ENCODE measurements at places on chromosomes 6 and 20.
A peak's percentile ranks its signal among the peaks of the same experiment; 100 is the strongest.

DNA sequence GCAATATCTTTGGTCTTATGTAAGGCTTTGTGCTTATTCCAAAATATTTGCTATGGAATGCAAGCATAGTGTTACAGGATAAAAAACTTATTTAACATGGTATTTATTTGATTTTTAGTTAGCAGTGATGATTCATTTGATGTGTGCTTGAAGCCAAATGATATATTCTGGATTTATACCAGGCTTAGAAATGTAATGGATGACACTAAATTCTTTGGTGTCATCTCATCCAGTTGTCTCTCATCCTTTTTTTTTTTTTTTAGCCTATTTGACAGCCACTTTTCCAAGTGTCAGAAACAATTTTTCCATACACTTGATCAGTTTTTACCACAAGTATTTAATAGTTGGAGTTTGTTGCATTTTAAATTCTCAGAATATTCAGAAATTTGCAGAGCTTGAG lies 515.3 kb downstream of the CDKAL1 start:
- DNase-seq, result no peak

DNA sequence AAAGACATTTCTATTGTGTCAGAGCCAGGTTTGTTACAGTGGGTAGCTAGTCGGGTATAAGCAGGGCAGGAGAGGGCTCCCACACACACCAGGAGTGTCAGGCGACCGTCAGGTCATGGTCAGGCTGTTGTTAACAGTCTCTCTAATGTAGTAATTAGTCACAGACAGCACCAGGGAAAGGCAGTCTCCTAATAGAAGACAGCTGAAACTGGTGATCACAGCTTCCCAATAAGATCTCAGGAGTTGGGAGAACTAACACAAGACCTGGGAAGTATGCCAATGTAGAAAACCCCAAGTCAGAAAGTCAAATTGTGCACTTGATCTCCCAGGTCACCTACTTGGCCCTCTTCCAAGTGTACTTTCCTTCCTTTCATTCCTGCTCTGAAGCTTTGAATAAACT lies 53.0 kb upstream of the GPR6 start:
- DNase-seq, result no peak

DNA sequence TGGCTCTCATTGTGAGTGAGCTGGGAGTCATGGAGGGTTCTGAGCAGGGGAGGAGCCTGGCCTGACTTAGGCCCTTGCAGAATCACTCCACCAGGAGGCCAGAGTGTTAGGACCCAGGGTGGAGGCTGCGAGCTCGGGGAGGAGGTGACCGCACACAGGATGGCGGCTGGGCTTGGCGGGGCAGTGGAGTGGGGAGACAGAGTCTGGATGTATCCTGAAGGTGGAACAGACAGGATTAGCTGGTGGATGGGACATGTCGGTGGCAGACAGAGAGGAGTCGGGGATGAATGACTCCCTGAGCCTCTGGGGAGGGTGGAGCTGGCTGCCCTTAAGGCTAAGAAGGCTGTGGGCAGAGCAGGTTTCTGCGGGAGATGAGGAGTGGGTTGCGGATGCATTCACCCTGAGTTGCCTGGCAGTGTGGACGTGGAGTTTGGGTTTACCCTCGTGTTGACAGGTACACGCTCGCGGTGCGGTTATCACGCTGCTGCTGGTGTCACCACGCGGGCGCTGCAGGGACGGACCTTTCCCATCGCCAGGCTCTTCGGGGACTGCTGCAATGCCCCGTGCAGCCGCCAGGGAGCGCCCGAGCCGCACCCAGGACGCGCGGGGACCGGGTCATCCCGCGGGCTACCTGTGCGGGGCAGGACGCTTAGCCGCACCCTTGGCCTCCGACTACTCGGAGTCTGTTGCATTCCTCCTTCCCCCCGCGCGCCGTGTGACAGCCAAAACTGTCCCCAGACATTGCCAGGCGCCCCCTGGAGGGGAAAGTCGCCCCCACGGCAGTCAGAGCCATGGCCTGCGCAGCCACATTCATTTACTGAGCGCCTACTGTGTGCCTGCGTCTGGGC lies 43.0 kb upstream of the PTGIS start:
- peak; percentile 36 for DNase-seq

- DNase-seq, result no peak
These were observed 33.2 kb downstream of the DCDC2 start for GRCh38 chr6:24324617-24325016.

DNA sequence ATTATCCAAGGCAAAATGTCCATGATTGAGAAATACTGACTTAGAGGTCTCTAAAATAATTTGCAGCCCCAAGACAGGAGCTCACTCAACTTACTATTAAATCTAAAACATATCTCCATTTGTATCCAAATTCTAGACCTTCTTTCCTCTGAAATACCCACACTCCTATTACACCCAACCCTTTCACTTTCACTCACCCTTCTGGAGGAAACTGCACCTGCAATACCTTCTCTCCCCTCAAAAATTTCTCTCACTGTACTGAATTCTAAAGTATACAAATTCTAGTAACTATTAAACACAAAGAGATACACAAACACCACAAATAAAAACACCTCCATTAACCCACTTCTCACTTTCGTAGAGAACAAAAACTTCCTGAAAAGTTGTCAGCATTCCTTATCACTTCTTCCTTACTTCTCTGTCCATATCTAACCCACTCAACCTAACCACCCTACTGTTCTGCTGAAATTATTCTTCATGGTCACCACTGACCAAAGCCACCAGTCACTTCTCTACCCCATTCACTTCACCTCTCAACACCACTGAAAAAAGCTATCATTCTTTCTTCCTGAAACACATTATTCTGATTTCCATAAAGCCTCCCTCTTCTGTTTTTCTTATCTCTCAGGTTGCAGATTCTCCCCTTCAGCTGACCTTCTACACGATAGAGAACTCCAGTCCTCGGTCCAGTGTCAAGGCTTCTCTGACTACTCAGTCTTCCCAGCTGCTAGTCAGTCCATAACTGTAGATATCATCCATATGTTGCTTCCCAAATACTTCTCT lies 12.0 kb downstream of the LMBRD1 start:
- no peak for DNase-seq
